ENCODE measurements at places on chromosomes 13 and 19.

DNA sequence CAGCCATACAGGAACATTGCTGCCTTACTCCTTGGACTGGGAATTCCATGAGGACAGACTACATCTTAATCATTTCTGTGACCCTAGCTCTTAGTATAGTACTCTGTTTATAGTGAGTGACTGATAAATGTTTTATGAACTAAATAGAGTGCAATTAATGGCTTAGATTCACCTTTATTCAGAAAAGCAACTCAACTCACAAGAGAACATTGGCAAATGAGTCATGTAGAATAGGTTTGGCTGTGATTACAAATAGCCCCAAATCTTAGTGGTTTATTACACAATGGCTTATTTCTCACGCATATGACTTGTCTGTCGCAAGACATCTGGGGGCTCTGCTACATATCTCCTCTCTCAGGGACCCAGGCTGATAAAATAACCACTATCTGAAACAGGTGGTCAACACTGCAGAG lies 121.6 kb upstream of the KL start:
- DNase-seq, result no peak

- no peak for DNase-seq
Measured at GRCh38 chr19:39017026-39017425, 15.3 kb downstream of the FBXO27 start.

DNA sequence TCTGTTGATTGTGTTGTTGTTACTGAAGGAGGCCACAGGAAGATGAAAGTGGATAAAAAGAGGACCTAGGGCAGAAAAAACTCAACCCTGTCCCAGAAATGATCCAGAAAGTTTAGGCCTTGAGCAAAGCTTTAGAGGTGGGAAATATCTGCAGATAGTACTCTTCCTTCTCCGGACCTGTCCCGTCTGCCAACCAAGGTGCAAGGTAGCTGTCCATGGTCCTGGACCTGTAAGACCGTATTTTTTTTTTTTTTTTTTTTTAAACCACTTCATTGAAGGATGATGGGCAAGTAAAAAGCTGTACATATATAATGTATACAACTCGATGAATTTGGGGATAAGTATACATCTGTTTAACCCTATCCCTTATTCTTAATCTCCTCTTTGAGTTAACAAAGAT lies 225.9 kb downstream of the OLFM4 start:
- DNase-seq, result no peak

DNA sequence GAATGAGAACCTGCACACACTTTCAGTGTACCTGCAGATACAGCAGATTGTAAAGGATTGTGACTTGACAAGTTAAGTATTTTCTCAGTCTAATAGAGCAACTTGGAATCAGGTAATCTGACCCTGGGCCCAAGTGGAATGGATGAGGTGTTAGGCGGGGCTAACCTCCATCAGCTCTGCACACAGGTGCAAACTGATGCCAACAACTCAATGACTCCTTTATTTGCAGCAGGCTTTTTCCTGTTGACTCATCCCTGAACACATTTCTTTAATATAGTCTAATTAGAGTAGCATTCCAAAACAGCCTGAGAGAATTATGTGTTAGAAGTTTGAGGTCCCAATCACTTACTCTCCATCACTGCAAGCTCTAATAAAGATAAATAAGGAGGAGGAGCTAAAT lies 48.8 kb downstream of the TPT1 start:
- no peak for DNase-seq

GRCh38 chr13:80237646-80238045 lies 103.3 kb downstream of the SPRY2 start:
- DNase-seq, result no peak

GRCh38 chr13:94196413-94196812 lies 283.1 kb downstream of the DCT start:
- DNase-seq, result no peak

- peak; percentile 38 for DNase-seq
Measured at GRCh38 chr13:113093580-113094409, 11.8 kb upstream of the F7 start.

DNA sequence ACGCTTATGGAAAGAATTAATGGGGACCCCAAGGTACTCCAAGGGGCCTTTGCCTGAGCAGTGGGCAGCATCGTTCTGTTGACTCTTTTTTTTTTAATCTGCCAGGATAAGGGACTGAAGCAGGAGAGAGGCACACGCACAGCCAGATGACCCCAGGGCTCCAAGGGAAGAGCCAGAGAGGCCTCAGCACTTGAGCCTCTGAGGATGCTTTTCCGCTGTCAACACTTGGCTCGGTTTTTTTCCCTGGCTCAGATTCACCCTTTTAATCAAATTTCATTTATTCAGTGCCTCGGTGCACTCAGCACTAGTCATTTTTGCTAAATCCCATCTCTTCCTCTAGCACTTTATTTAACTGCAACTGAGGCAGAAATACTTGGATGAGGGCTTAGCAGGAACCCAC lies 226.3 kb downstream of the FGF9 start:
- no peak for DNase-seq

DNA sequence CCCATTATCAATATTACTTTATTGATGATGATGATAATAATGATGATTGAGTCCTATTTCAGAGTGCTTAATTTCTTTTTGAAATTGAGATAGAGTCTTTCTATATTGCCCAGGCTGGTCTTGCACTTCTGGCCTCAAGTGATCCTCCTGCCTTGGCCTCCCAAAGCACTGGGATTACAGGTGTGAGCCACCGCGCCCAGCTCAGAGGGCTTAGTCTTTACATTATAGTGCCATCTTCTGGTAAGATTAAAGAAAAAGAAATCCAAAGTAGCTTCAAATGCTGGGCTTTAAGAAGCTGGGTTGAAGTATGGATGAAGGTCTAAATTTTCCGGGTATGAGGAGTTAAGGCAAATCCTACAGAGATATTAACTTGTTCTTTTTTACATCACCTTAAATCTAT lies 3.4 kb upstream of the ZNF333 start:
- DNase-seq, result peak; percentile 12

DNA sequence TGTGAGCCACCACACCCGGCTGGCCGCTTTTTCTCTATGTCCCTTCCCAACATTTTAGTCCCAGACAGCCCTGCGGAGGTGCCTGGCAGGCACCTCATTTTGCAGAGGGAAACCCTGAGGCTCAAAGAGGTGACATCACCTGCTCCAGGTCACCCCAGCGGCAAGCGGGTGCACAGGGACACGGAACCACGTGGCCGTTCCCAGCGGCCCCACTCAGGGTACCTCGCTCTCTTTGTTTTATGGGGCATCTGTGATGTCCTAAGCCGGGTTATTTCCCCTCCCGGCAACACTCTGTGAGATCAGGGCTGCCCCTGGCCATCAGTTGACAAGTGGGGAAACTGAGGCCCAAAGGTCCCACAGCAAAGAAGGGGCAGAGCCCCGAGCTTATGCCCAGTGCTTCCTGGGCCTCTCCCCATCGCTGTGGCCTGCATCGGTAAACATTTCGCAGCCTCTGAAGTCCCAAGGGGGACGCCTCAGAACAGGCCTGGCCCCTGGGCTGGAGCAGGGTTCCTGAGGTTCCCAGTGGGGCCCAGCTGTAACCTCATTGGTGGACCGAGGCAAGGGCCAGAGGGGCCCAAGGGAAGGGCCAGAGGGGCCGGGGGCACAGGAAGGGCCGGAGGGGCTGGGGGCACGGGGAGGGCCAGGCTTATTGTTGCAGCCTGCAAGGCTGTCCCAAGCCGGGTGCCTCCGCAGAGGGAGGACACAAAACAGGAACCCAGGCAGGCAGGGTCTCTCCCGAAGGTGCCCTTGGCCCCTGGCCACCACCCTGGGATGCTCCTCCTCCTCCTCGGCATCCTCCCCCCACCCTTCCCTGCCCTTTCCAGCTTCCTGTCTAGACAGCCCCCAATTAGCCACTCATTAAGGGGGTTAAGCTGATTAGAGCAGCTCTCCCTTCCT lies 39.0 kb downstream of the SMIM24 start:
- no peak for DNase-seq
